ENCODE measurements at places on chromosomes 2 and 18.

- no peak for DNase-seq
Observed at GRCh38 chr2:113212245-113213060, 38.7 kb downstream of the PSD4 start.

GRCh38 chr18:50726960-50727589 is 92.7 kb downstream of the MRO start:
- no peak for DNase-seq

GRCh38 chr2:56540916-56541315 is 357.1 kb downstream of the CCDC85A start:
- no peak for DNase-seq

GRCh38 chr2:6952101-6952500 is 34.9 kb downstream of the RNF144A start:
- DNase-seq = no peak

DNA sequence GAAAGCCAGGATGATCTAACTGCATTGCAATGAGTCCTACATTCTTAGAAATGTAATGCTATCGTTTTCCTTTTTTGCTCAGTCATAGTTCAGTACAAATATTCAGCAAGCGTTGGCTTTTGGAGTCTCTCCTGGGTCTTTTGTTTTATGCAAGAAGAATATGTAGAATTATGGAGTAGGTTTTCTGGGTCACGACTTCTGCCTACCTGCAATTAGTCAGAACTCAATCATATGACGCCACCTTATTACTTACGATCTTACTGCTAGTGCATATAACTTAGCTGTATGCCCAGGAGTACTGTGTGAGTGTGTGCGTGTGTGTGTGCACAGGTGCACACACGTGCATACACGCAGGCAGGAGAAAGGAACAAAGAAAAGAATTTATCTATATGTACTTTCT is 640.2 kb downstream of the STK39 start:
- no peak for DNase-seq

GRCh38 chr18:35387152-35387571 is 10.0 kb upstream of the ZNF396 start:
- DNase-seq = no peak

DNA sequence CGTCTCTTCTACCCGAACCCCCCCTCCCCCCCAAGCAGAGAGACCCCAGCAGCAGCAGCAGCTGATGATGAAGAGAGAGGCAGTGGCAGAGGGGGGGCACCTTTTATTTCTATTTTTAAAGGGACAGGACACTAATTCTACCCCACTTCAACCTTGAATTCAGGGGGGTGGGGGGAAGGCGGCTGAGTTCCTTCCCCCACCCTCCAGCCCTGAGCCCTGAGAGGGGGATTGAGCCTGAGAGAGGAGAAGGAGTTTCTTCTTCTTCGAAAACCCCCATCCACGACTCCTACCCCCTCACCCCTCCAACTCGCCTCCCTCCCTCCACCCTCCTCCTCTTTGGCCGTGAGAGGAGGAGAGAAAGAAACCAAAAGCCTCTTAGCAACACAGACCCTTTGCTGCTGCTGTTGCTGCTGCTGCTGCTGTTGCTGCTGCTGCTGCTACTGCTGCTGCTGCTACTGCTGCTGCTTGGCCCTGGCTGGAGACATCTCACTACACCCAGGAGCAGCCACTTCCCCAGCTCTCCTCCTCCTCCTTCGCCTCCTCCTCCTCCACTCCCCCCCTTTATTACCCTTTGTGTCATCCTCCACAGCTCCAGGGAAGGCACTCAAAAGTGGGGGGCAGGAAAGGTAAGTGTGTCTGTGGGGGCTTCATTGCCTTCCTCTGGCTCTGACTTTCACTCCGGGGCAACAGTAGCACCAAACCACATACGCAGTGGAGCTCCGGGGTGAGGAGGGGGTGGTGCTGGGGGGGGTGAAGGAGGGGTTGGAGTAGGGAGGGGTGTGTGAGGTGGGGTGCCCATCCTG is at the start of gene MBD5:
TSS of gene MBD5 (plus strand) at position 33 of the 803 bp plus-strand sequence.
- peak; percentile 19 for DNase-seq

DNA sequence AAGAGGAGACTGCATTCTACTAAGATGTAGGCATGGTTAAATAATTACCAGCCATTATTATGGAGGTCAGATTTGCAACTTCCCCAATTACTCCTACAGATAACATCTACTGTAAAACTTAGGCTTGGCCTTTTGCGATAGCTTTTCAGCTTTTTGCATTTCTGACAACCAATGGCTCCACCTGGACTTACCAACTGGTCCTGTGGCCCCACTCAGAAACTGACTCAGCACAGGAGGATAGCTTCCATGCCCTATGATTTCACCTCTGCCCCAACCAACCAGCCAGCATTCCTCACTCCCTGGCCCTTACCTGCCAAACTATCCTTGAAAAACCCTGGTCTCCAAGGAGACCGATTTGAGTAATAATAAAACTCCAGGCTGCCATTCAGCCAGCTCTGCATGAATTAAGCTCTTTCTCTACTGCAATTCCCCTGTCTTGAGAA is 28.2 kb downstream of the TUBB6 start:
- DNase-seq = no peak

DNA sequence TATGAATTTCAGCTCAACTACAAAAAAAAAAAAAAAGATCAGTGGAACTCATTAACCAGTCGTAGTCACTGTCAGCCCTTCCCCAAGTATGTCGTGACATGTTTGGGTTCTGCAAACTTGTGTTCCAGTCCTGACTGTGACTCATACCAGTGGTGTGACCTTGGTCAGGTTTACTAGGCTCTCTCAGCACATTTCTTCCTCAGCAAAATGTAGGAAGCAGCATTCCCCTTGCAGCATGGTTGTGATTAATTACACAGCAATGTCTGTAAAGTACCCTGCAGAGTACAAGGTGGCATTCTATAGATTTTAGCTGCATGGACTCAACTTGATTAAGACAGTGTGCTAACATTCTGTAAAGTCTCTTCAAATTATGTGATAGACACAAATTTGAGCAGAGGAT is 156.9 kb downstream of the LAMA1 start:
- no peak for DNase-seq

DNA sequence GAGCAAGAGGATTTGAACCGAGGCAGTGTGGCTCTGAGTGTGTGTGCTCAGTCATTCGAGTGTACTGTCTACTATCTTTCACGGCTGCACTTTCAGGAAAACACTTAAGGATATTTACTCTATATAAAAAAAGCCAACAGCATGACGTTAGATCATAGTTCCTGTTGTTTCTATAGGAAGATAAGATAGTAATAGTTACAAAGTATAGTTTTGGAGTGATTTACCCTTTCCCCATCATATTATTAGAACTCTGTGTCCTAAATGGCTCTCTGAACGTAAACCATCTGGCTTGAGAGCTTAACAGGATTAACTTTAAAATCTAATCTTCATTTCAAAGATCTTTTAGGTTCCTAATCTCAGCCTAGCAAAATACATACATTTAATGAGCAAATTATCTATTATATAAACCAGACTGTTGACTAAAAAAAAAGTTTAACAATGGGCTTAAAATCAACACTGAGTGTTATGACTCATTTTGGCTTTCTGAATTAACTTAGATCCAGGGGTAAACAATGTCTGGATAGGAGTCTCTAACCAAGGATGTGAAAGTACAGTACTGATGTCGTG is 150.3 kb upstream of the DNMT3A start:
- DNase-seq = no peak

DNA sequence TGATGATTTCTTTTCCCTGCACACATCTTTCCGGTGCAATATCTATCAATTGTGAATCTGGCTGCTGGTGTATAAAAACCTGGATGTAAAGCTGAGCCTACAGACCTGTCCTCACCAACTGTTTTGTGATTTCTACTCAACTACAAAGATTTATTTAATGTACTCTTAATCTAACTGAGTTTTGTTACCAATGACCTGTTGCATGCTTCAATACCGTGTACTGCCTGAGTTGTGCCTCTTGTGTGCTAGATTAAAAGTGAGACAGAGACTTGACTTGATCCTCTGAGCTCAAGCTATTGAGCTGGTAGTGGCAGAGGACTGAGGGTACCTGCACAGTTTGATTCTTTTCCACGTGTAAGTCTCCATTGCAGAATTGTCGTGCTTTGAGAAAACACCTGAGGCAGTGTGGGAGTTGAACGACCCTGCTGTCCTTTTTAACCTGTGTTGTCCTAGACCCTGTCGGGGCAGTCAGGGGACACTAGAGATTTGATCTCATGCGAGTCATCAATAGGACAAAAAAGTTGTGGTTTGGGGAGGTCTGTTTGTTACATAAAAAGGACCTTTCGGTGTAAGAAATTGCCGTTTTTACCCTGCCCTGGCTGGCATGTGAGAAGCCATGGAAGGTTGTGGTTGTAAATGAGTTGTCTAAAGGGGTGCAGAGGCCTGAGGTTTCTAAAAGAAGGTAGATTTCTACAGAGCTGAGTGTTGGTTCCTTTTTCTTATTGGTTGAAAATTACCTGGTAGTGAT is 231.3 kb downstream of the ALPK2 start:
- DNase-seq = no peak

GRCh38 chr18:49639643-49640391 is 78.0 kb downstream of the LIPG start:
- no peak for DNase-seq

DNA sequence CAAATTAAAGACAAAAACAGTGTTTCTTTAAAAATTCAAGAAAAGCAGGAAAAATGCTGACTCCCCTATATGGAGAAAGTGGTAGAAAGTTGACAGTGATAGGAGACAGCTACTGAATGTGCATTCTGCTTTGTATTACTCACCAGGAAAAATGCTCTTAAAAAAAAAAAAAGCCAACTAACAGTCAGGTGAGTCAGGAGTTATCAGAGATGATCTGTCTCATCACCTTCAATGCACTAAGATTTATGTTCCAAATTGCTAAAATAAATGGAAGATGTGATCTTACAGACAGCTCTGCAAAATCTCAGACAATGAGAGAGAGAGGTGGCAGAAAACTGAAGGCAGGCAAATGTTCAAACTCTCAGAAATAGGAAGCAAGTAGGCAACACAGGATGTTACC is 47.6 kb upstream of the ZNF521 start:
- DNase-seq = no peak

- DNase-seq = no peak
Observed at GRCh38 chr2:42101206-42102023, 53.6 kb downstream of the PKDCC start.

DNA sequence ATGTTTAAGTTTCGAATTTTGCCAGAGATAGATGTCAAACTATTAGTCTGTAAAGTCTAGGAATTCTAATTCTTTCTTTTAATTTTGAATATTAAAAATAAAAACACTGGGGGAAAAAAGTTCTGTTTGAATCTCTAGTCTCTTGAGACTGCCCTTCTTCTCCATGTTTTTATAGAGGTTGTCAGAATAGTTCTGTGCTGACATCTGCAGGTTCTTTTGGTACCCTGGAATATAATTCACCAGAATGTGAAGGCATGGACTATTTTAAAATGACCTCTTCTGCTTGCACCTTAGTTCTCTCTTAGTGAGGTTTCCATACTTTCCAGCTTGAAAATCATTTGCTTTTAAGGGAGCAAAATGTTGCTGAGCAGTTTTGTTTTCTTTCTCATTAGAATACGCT is 121.0 kb upstream of the MSTN start:
- no peak for DNase-seq

- DNase-seq = no peak
Observed at GRCh38 chr2:156191527-156191926, 141.0 kb downstream of the NR4A2 start.

- no peak for DNase-seq
Observed at GRCh38 chr2:200025717-200026116, 70.3 kb downstream of the MAIP1 start.

GRCh38 chr2:120826260-120826648 is 90.6 kb downstream of the GLI2 start:
- DNase-seq = no peak

GRCh38 chr2:53114991-53115390 is 652.6 kb upstream of the CHAC2 start:
- DNase-seq = no peak

GRCh38 chr2:19895535-19895934 is 6.2 kb downstream of the TTC32 start:
- no peak for DNase-seq

DNA sequence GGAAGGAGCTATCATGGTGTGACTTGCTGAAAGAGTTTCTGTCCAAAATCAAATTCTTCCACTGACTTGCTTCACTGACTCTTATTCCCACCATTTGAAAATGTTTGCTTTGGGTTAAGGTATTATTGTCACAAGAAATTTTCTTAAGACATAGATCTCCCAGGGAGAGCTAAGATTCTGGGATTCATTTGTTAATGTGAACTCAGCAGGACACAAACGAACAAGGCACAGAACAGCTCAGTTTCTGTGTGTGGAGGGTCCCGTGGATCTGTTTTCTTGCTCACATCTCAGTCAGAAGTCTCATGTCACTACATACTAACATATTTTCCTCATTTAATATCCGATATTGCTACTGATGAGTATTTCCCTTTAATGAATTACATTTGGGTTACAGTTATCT is 8.2 kb upstream of the HNRNPA3 start:
- no peak for DNase-seq

GRCh38 chr2:69724540-69725159 is 17.3 kb upstream of the ANXA4 start:
- DNase-seq = peak; percentile 38

GRCh38 chr2:1816414-1816911 is 72.1 kb upstream of the PXDN start:
- no peak for DNase-seq

DNA sequence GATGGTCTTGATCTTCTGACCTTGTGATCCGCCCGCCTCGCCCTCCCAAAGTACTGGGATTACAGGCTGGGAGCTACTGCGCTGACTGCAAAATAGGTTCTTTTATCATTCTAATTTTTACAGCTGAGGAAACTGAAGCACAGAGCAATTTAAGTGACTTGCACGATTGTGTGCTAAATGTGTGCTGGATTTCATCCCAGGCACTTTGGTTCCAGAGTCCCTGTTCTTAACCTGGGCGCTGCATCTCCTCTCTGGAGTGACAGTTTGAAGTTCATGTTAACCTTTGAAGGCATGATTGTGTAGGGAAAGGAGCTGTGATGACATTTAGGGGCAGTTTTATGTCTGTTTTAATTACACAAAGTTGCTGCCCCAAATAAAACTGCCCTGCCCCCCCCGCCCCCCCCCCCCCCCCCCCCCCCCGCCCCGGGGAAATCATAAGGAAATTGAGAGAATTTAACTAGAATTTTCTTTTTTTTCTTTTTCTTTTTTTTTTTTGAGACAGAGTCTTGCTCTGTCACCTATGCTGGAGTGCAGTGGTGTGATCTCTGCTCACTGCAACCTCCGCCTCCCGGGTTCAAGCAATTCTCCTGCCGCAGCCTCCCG is 5.6 kb downstream of the ACSL3 start:
- DNase-seq = no peak

GRCh38 chr2:235829726-235830125 is 335.9 kb downstream of the AGAP1 start:
- DNase-seq = no peak

DNA sequence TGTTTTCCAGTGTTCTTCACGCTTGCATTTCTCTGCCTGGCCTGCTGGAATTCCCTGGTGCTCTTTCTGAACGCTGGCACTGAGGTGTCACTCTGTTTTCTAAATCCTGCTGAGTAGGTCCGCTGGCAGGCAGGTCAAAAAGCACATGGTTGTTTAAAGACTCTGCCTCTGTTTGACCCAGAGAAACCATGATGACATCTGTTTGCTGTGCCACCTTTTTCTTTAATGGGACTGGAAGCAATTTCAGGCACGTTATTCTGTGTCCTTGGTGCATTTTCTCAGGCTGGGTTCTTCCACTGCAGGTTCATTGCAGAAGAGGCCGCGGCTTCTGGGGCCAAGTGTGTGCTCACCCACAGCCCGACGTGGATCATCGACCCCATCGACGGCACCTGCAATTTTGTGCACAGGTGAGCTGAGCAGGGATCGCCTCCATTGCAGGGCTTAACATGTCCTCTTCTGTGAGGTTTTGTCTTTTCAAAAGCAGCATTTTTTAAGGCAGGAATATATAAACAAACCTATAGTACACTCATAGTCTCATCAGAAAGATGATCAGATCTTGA is 28.4 kb downstream of the IMPA2 start:
- DNase-seq = no peak

Data from AG09319 (cell line).